ENCODE measurements at places on chromosomes 1 and 21. TPM values are rescaled to one million over a fixed set of nuclear protein-coding genes. Genes with fewer than 3 reads are reported as not detected.

ILF2 gene
- 56.3 TPM for polyA plus RNA-seq

ALPL gene
- 2.8 TPM for polyA plus RNA-seq

RNASEL gene
- 6.1 TPM for polyA plus RNA-seq

ZC3H11A gene
- polyA plus RNA-seq: 40.5 TPM

RHOU gene
- polyA plus RNA-seq: 11.7 TPM

SNX27 gene
- polyA plus RNA-seq: 4.7 TPM

TMCC2 gene
- polyA plus RNA-seq: 0.70 TPM

PCP4 gene
- polyA plus RNA-seq: 2.0 TPM

MANEAL gene
- 0.97 TPM for polyA plus RNA-seq

LMX1A gene
- polyA plus RNA-seq: 0.03 TPM

PDPN gene
- polyA plus RNA-seq: 38.8 TPM

RFX5 gene
- polyA plus RNA-seq: 16.9 TPM

HSD11B1 gene
- 4.9 TPM for polyA plus RNA-seq

CRYAA gene
- not detected for polyA plus RNA-seq

OR14K1 gene
- polyA plus RNA-seq: not detected

TCEA3 gene
- polyA plus RNA-seq: 10.9 TPM

AK2 gene
- polyA plus RNA-seq: 134 TPM

OR2T6 gene
- polyA plus RNA-seq: not detected

PADI2 gene
- 4.3 TPM for polyA plus RNA-seq

LRRC71 gene
- polyA plus RNA-seq: 0.16 TPM

BATF3 gene
- polyA plus RNA-seq: 0.85 TPM

RBM11 gene
- not detected for polyA plus RNA-seq

CDC42SE1 gene
- polyA plus RNA-seq: 64.3 TPM

NEK2 gene
- polyA plus RNA-seq: 0.07 TPM

TRIM67 gene
- 0.02 TPM for polyA plus RNA-seq

RCSD1 gene
- polyA plus RNA-seq: 6.7 TPM

A3GALT2 gene
- not detected for polyA plus RNA-seq

MEGF6 gene
- polyA plus RNA-seq: 16.3 TPM

LCE1E gene
- polyA plus RNA-seq: not detected

ICOSLG gene
- 1.1 TPM for polyA plus RNA-seq

RNF187 gene
- 29.5 TPM for polyA plus RNA-seq

MFSD2A gene
- 1.5 TPM for polyA plus RNA-seq

DEPDC1 gene
- polyA plus RNA-seq: 0.11 TPM

FCRL2 gene
- polyA plus RNA-seq: 0.25 TPM

DNAJC6 gene
- polyA plus RNA-seq: 0.62 TPM

ACOT11 gene
- polyA plus RNA-seq: 2.4 TPM

TBX19 gene
- 0.79 TPM for polyA plus RNA-seq

CADM3 gene
- polyA plus RNA-seq: 1.2 TPM

DAB1 gene
- 0.25 TPM for polyA plus RNA-seq

LCE4A gene
- not detected for polyA plus RNA-seq

FAM43B gene
- 0.28 TPM for polyA plus RNA-seq

CCDC190 gene
- not detected for polyA plus RNA-seq

MIXL1 gene
- polyA plus RNA-seq: not detected

NBPF4 gene
- not detected for polyA plus RNA-seq

DTL gene
- polyA plus RNA-seq: 0.90 TPM

CHD5 gene
- polyA plus RNA-seq: 0.09 TPM

ZMYND12 gene
- 1.5 TPM for polyA plus RNA-seq

KPRP gene
- polyA plus RNA-seq: not detected

LRRC39 gene
- 1.1 TPM for polyA plus RNA-seq

CYP4A22 gene
- polyA plus RNA-seq: not detected

LRRC53 gene
- polyA plus RNA-seq: not detected

XCL2 gene
- not detected for polyA plus RNA-seq

HEYL gene
- 16.6 TPM for polyA plus RNA-seq

SEC16B gene
- 2.1 TPM for polyA plus RNA-seq

OR2G6 gene
- not detected for polyA plus RNA-seq

HTR6 gene
- not detected for polyA plus RNA-seq

Data from adipose tissue (tissue), 3 donors.